ENCODE measurements at places on chromosomes 3 and 15.

- H3K36me3 ChIP-seq = peaks cover 3% of the 10 kb centered on the region
- DNase-seq = no peak
- H3K27me3 ChIP-seq = no peaks in the 10 kb centered on the region
- H3K4me3 ChIP-seq = no peak overlapping the region
Measured at GRCh38 chr15:38065721-38066345, 131.4 kb downstream of the TMCO5A start.

- DNase-seq = no peak
- no peak overlapping the region for H3K4me3 ChIP-seq
- H3K4me1 ChIP-seq = no peaks in the 10 kb centered on the region
- H3K27ac ChIP-seq = no peak overlapping the region
Measured at GRCh38 chr3:62281726-62282125, 91.6 kb downstream of the FEZF2 start.

GRCh38 chr3:67362686-67363085 is 291.7 kb downstream of the SUCLG2 start:
- no peak for DNase-seq
- no peaks in the 10 kb centered on the region for H3K27me3 ChIP-seq
- H3K27ac ChIP-seq = no peak overlapping the region
- H3K4me1 ChIP-seq = peaks cover 12% of the 10 kb centered on the region
- no peak overlapping the region for H3K4me3 ChIP-seq

GRCh38 chr15:89767411-89767915 is 8.7 kb upstream of the MESP2 start:
- no peaks in the 10 kb centered on the region for H3K4me1 ChIP-seq
- no peaks in the 10 kb centered on the region for H3K27me3 ChIP-seq
- no peak for DNase-seq
- H3K27ac ChIP-seq = no peak overlapping the region

DNA sequence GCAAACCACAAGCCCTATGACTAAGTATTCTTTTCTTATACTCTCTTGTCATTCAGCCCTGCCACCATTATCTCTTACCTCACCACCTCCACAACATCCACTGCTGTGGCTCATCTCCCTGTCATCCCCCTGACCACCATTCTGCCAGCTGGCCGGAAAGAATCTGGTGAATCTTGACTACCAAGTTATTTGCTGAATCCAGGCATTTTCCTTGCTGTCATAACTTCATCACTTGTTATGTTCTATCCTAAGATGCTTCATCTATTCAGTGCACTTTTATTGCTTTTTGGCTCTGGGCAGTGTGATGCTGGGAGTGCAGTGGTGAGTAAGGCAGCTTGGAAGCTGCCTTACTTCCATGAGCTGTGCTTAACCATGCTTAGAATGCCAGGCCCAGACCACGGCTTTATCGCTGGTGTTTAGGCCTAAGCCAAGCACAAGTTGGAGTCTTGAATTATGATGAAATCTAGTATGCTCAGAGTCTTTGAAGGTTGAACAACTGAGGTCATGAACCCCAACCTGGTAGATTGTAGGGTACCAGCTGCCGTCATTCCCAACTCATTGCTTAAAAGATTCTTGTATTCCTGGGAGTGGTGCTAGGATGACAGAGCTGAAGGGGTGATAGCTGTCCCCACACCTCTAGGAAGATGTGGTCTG is 27.0 kb upstream of the APH1B start:
- no peaks in the 10 kb centered on the region for H3K27me3 ChIP-seq
- DNase-seq = no peak
- no peak overlapping the region for H3K27ac ChIP-seq
- H3K36me3 ChIP-seq = peaks cover 49% of the 10 kb centered on the region

DNA sequence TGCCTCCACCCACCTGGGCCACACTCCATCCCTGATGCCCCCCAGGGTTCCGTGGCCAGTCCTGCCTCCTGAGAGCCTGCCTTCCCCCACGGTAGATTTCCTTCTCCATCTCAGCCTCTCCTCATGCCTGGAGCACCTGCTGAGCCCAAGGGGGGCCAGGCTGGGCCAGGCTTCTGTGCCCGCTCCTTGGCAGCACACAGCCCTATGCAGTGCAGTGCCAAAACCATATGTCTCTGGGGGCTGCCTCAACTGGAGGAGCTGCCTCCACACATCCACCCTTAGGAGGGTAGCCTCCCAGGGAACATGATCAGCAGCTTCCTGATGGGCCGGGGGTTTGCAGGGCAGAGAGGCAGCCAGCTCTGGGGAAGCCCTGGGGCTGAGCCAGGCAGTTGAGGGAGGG is 24.6 kb upstream of the GATA2 start:
- H3K27me3 ChIP-seq = peaks cover 70% of the 10 kb centered on the region
- H3K4me1 ChIP-seq = no peaks in the 10 kb centered on the region
- H3K36me3 ChIP-seq = no peaks in the 10 kb centered on the region
- H3K4me3 ChIP-seq = no peak overlapping the region

- H3K4me1 ChIP-seq = no peaks in the 10 kb centered on the region
- H3K36me3 ChIP-seq = no peaks in the 10 kb centered on the region
Measured at GRCh38 chr3:141808586-141808985, 45.4 kb downstream of the GRK7 start.

DNA sequence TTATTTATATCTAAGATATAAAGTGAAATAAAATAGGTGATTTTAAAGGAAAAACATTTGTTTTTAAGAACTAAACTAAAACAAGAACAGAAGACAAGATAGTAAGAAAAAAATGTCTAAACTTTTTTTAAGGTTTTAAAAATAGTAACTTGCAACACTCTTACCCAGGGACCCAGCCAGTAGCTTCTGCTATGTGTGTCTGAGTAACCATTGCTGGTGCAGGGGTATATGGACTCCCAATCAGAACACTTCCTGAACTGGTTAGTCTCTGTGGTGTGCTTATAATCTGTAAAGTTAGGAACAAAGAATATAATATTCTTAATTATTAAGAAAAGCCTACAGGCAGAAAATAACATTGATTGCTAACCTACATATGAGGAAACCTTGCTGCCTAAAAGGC is 118.4 kb downstream of the ATP1B3 start:
- H3K36me3 ChIP-seq = no peaks in the 10 kb centered on the region
- no peak for DNase-seq
- H3K4me3 ChIP-seq = no peak overlapping the region
- no peaks in the 10 kb centered on the region for H3K27me3 ChIP-seq

DNA sequence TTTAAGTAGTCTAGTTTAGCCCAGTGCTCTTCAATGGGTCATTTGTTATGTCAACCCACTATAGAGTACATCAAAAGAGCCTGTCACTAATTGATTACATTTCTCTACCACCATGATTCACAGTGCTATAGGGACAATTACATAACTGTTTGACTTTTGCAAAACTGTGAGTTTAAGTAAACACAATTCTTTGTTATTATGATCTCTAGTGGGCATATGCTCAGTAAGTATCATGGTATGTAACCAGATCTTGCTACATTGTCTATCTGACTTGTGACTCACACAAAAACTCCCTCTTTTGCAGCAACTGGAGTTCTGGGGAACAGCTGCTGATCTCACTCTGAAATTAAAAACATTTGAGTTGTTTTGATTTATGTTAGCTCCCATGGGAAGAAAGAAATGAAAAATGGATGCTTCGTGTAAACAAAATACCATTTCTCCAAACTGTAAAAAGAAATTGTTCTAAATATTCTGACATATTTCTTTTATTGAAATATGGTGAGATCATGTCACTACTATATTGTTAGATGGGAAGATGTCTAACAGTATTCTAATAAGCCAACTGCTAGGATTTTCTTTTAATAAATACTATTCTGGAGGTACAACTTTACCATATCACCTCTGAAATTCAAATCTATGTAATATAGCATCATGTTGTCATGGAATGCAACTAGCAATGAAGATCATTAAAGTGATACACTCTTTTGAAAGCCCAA is 470.4 kb downstream of the ROBO1 start:
- H3K4me1 ChIP-seq = no peaks in the 10 kb centered on the region
- H3K27me3 ChIP-seq = no peaks in the 10 kb centered on the region
- H3K36me3 ChIP-seq = no peaks in the 10 kb centered on the region
- no peak for DNase-seq
- no peak overlapping the region for H3K27ac ChIP-seq

- peaks cover 14% of the 10 kb centered on the region for H3K27me3 ChIP-seq
- no peak overlapping the region for H3K4me3 ChIP-seq
- no peaks in the 10 kb centered on the region for H3K4me1 ChIP-seq
- peak; percentile 56 for DNase-seq
- no peak overlapping the region for H3K27ac ChIP-seq
- no peaks in the 10 kb centered on the region for H3K36me3 ChIP-seq
Measured at GRCh38 chr3:46705022-46705530, 3.9 kb downstream of the TMIE start.

GRCh38 chr3:27141668-27142067 is 227.5 kb downstream of the NEK10 start:
- no peak overlapping the region for H3K27ac ChIP-seq
- H3K36me3 ChIP-seq = no peaks in the 10 kb centered on the region
- H3K27me3 ChIP-seq = peaks cover 13% of the 10 kb centered on the region
- no peak for DNase-seq

GRCh38 chr15:41945731-41946130 is 26.6 kb downstream of the EHD4 start:
- H3K36me3 ChIP-seq = peaks cover 21% of the 10 kb centered on the region
- H3K27ac ChIP-seq = no peak overlapping the region
- no peak for DNase-seq

DNA sequence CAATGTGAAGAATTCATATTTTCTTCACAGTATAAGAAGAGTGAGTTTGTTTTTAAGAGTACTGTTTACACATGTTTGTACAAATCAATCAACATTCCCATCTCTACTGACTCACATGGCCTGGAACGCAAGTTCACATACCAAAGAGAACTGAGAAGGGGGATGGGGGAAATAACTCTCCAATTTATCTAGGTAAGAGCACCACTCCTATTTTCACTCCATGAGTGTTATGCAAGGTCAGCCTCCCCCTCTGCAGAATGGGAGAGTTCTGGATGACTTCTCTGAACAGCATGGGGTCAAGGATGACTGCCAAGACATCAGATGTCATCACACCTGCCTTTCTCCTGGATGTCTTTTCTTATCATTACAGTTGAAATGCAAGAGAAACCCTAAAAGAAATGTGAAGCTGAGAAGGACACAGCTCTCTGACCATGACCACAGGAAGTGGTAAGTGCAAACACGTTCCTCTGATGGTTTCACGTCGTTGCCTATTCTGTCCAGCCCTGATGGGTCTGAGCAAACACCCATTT is 95.2 kb downstream of the SEMA6D start:
- H3K4me3 ChIP-seq = no peak overlapping the region
- no peak for DNase-seq
- no peaks in the 10 kb centered on the region for H3K36me3 ChIP-seq
- H3K4me1 ChIP-seq = no peaks in the 10 kb centered on the region
- no peak overlapping the region for H3K27ac ChIP-seq
- H3K27me3 ChIP-seq = no peaks in the 10 kb centered on the region

- no peak for DNase-seq
- peaks cover 7% of the 10 kb centered on the region for H3K4me1 ChIP-seq
- peak overlapping the region; percentile 41 for H3K4me3 ChIP-seq
- no peaks in the 10 kb centered on the region for H3K27me3 ChIP-seq
- H3K27ac ChIP-seq = peak overlapping the region; percentile 42
- H3K36me3 ChIP-seq = no peaks in the 10 kb centered on the region
Measured at GRCh38 chr3:13427662-13428603, 7.8 kb upstream of the NUP210 start.

Data from central memory CD8-positive, alpha-beta T cell (primary cell).